ENCODE measurements at places on chromosomes 5 and 9. TPM values are rescaled to one million over a fixed set of nuclear protein-coding genes. Genes with fewer than 3 reads are reported as not detected.

GDNF gene
- total RNA-seq, result not detected

EGFLAM gene
- total RNA-seq, result not detected

NUTM2F gene
- total RNA-seq, result not detected

MRPL50 gene
- total RNA-seq, result 13.3 TPM

C5orf46 gene
- not detected for total RNA-seq
